ENCODE measurements at places on chromosomes 6 and 20.
A peak's percentile ranks its signal among the peaks of the same experiment; 100 is the strongest.

- peak; percentile 15 for DNase-seq
Measured at GRCh38 chr20:46652699-46653098, 1.4 kb upstream of the SLC13A3 start.

DNA sequence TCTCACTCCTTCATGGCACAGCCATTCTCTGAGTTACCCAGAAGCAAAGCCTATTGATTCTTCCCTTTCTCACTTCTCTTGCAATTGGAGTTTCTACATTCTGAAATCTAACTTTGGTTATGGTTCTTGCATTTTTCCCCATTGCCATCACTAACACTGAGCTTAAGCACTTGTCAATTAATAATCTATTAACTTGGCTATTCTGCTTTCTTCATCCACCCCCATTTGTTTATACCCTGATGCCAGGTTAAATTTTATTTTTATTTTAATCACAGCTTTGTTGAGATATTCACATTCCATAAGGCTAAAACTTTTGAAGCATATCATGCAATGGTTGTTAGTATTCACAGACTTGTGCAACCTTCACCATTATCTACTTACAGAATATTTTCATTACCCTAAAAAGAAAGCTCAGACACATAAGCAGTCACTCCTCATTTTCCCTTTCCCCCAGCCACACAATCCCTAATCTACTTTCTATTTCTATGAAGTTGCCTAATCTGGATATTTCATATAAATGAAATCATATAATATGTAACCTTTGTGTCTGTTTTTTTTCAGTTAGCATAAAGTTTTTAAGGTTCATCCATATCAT lies 222.3 kb downstream of the UBE3D start:
- DNase-seq: no peak

DNA sequence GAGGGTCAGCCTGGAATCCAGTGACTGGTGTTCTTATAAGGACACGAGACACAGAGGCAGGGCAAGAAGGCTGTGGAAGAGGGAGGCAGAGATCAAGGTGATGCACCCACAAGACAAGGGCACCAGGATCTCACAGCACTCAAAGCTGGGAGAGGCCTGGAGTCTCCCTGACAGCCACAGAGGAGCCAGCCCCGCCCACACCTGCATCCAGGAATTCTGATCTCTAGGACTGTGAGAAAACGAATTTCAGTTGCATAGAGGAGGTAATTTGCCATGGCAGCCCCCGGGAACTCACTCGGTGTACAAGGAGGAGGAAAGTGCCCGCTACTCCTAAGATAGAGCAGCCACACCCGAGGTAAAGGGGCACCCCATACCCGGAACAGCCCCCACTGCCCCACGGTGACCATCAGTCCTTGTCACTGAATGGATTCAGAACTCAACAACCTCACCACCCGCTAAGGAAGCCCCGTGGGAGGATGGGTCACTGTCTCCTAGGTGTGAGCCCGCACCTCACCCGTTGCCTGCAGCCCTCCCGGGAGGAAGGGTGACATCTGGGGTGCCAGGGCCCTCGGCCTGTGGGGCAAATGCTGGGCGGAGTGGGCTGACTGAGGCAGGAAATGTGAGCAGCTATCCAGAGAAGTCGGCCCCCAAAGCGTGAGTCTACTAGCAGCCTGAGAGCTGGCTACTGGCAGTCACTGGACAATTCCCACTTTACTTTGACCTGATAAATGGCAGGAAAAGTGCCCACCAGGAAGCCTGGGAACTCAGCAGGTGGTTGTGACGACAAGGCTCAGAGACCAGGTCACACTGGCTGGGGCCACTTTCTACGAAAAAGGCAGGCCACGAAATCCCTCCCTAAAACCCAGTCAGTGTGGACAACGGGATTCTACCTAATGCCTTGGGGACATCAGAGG lies 22.4 kb downstream of the DLL1 start:
- DNase-seq: no peak

- no peak for DNase-seq
Measured at GRCh38 chr6:151186306-151186705, 53.5 kb upstream of the AKAP12 start.

GRCh38 chr6:39312912-39313525 lies 1.2 kb downstream of the KCNK17 start:
- DNase-seq: no peak

GRCh38 chr6:121548131-121548530 lies 112.7 kb downstream of the GJA1 start:
- DNase-seq: no peak

DNA sequence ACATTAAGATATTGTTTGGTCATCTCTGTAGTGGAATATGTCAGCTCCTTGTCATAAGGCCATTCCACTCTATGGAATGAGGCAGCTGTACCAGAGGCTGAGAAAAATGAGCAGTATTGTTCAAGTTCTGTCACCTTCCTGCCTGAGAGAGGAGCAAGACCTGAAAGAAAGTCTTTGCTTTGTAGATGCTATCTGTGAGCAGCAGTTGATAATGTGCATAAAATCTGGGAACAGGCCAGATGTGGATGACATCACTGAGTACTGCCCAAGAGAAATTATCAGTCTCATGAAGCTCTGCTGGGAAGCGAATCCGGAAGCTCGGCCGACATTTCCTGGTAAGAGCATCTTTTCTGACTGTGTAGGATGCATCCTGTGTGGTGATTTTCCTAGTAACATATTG lies 16.8 kb downstream of the RIPK1 start:
- DNase-seq: no peak

GRCh38 chr20:45016089-45016671 lies 49.9 kb downstream of the STK4 start:
- no peak for DNase-seq

- no peak for DNase-seq
Measured at GRCh38 chr6:25288518-25288917, 9.3 kb downstream of the CARMIL1 start.

GRCh38 chr6:44658571-44658970 lies 271.1 kb downstream of the CDC5L start:
- DNase-seq: no peak

DNA sequence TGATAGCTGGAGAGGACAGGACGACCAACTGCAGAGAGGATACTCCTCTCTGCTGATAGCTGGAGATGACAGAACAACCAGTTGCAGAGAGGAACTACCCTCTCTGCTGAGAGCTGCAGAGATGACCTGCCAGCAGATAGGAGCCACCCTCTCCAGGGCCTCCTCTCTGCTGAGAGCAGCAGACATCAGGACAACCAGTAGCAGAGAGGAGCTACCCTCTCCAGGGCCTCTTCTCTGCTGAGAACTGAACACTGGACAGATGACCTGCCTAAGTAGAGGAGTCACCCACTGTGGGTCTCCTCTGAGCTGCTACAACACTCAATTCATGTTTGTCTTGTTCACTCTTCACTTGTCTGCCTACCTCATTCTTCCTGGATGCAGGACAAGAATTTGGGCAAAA lies 27.3 kb upstream of the ZBTB24 start:
- no peak for DNase-seq

GRCh38 chr20:42836339-42836738 lies 353.4 kb downstream of the PTPRT start:
- no peak for DNase-seq

DNA sequence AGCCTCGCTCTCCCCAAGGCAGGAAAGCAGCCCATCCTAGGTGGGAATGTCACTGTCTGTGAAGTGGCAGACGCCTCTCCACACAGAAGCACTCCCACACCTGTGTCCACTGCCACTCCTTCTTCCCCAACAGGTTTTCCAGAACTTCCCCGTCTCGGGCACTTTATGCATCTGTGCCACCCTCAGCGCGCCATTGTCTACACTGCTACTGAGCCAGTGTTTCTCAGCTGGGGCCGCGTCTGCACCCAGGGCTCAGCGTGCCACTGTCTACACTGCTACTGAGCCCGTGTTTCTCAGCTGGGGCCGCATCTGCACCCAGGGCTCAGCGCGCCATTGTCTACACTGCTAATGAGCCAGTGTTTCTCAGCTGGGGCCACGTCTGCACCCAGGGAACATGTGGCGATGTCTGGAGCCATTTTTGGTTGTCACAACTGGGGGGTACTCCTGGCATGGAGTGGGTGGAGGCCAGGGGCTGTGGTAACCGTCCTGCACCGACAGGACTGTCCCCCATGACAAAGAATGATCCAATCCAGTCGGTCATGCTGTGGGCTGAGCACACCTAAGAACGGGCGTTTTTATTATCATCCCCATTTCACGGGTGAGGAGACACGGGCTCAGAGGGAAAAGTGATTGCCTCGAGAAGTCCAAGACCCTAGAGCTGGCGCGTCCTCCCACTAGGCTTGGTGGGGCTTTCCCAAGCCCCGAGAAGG lies 41.7 kb upstream of the ZBP1 start:
- DNase-seq: no peak
